ENCODE measurements at places on chromosomes 2 and 18. TPM values are rescaled to one million over a fixed set of nuclear protein-coding genes. Genes with fewer than 3 reads are reported as not detected.

LYG1 gene
- total RNA-seq, result 1.7 TPM

DLX2 gene
- total RNA-seq, result 0.49 TPM

NAT8 gene
- total RNA-seq, result not detected

SERPINB11 gene
- 0.03 TPM for total RNA-seq

ACADL gene
- total RNA-seq, result not detected

PRSS56 gene
- total RNA-seq, result 0.10 TPM

PLCD4 gene
- 0.80 TPM for total RNA-seq

POTEE gene
- 0.07 TPM for total RNA-seq

CROCC2 gene
- total RNA-seq, result not detected

ALKAL2 gene
- not detected for total RNA-seq
